HuH-7.5 (cell line): ENCODE measurements at places on chromosomes 12 and 14.
A peak's percentile ranks its signal among the peaks of the same experiment; 100 is the strongest.

DNA sequence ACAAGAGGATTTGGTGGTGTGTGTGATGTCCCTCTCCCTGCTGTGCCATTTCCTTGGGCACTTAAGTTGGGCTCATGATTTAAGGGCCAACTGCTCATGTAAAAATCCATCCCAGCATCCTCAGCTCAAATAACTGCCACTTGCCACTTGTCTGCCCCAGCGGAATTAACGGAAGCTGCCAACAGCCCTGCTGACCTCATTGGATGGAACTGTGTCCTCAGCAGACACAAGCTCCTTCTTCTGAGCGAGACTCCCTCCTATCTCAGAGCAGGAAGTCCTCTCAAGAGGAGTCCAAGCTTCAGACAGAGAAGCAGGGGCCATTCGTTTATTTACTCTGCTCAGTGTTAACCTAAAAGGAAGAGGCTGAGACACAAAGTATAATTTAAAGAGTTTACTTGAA is 29.6 kb upstream of the PRMT8 start:
- no peak for DNase-seq

GRCh38 chr12:107379852-107380567 is 286.7 kb upstream of the CRY1 start:
- no peak for DNase-seq

DNA sequence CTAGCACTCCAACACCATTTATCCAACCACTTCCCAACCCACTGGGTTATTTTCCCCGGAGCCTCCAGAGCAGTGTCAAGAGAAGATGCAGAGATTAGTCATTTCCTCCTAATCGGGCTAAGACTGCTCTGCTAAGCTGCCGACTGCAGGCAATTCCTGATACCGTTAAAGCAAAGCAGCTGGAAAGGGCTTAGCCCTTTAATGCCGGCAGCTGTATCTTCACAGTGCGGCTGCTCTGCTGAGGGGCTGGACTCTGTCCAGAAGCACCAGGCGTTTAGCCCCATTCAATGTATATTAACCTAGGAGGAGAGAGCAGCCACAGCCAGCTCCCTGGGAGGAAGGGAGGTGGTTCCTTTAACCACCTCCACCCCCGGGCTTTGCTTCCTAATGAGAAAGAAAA is 11.1 kb downstream of the AQP6 start:
- no peak for DNase-seq

- no peak for DNase-seq
Measured at GRCh38 chr12:17108877-17109541, 503.0 kb upstream of the LMO3 start.

GRCh38 chr14:101109981-101110728 is 206.6 kb upstream of the RTL1 start:
- no peak for DNase-seq

DNA sequence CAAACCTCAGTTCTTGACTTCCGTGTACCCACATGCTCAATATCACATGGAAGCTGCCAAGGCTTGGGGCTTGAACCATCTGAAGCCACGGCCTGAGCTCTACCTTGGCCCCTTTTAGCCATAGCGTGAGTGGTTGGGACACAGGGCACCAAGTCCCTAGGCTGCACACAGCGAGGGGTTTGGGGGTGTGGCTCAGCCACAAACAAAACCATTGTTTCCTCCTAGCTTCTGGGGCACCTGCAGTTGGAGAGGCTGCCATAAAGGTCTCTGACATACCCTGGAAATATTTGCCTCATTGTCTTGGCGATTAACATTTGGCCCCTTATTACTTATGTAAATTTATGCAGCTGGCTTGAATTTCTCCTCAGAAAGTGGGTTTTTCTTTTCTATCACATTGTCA is 628.6 kb downstream of the NRXN3 start:
- DNase-seq, result no peak

GRCh38 chr14:58216544-58216943 is 16.6 kb downstream of the ACTR10 start:
- no peak for DNase-seq

DNA sequence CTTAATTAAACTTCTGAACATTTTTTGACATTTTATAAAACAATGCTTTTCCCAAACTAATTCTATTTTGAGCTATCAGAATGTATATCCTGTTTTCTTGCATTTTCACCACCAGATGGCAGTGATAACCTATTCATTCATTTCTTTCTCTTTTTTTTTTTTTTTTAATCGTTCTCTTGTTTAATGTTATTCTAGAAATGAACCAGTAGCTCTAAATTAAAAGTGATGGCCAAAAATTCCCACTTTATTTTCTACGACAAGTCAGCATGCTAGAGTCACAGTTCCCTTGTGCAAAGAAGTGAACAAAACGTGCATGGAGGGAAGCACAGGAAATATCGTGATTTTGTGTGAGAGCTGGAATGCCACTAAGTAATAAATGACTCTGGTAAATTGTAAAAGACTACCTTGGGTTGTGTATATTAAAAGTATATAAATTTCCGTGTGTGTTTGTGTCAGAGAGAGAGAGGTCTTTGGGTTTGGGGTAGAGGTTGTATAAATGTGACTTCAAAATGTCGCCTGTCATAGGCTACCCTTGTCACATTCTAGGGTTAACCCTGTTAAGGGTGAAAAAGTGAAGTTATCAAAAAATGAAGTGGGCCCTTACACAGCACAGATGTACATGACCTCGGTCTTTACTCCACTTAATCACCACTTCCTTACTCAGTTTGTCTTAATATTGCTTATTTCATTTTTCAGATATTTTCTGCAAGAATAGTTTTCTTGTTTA is 40.4 kb upstream of the LDHB start:
- DNase-seq, result no peak

DNA sequence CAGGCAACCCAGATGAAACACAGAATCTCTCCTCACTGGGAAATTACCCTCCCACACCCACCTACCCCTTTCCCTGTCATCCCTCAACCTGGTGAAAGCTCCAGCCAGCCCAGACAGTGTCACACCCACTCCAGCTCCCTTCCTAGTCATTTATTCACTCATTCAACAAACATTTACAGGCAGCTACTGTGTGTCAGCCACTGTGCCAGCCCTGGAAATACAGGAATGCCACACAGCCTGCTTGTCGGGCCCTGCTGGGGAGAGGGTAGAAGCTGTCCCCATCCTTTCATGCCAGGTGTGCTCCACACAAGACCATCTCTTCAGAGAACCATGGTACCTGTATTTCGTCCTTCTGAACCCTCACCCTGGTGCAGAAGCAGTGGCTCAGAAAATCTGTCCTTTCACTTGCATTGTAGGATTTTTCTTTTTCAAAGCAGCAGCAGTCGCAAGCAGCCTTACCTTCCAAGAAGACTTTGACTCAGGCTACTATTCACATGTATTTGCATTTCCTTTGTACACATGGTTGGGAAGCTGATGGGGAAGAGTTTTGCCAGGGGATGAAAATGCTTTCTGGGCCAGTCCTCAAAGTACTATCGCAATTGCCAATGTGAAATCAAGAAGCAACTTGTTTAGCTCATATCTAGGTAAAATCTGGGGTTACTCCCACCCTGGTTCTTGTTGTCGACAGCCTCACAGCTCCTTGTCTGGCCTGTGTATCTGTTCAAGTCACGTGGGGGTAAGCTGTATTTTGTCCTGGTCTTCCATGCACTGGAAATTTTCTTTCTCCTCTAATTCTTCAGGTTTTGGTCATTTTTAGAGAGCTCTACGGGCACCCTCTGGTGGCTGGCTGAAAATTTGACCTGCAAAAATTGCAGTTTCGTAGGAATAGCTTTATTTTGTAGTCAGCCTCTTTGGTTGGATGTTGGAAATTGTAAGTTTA is 147.4 kb upstream of the EGLN3 start:
- DNase-seq, result peak; percentile 10

GRCh38 chr12:26341491-26341890 is 146.1 kb downstream of the SSPN start:
- DNase-seq, result no peak

DNA sequence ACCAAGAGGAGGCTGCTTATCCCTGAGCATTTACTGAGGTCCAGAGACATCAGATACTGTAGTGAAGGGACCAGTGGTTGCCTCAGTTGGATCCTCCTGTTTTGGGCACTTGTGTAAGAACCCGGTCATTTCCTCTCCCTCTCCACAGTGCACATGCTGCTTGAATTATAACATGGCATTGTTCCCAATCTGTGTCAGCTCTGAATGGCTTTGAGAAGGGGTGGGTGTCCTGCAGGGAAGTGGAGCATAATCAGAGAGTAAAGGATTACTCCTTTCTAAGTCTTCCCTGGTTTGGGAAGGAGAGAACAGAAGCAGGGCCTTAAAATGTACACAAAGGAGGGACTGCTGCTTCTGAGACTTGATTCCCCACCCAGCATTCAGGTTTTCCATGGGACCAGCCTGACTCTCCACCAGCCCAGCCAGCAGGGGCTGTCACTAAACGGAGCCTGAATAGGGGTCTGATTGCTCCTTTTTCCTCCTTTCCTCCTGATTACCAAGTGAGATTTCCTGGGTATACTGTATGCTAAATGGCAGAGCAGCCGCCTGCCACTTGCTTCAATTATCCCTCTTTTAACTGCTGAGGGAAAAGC is 78.4 kb downstream of the NRXN3 start:
- no peak for DNase-seq

DNA sequence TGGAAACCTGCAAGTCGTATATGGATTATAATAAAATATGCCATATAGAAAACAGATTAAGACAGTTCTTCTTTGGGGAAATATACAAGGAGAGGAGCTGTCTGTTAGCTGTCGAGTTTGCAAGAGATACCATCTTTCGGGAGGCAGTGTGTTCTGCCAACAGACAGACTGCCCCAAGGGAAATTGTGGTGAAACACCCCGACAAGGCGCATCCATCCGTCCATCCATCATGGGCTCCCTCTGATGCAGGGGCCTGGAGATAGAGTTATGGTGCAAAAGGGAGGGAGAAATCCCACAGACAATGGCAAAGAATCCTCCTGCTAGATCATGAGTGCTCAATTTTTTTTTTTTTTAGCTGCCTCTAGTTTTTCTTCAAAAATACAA is 156.3 kb downstream of the DPF3 start:
- DNase-seq, result no peak

GRCh38 chr12:46574847-46575246 is 202.3 kb upstream of the SLC38A2 start:
- DNase-seq, result no peak

DNA sequence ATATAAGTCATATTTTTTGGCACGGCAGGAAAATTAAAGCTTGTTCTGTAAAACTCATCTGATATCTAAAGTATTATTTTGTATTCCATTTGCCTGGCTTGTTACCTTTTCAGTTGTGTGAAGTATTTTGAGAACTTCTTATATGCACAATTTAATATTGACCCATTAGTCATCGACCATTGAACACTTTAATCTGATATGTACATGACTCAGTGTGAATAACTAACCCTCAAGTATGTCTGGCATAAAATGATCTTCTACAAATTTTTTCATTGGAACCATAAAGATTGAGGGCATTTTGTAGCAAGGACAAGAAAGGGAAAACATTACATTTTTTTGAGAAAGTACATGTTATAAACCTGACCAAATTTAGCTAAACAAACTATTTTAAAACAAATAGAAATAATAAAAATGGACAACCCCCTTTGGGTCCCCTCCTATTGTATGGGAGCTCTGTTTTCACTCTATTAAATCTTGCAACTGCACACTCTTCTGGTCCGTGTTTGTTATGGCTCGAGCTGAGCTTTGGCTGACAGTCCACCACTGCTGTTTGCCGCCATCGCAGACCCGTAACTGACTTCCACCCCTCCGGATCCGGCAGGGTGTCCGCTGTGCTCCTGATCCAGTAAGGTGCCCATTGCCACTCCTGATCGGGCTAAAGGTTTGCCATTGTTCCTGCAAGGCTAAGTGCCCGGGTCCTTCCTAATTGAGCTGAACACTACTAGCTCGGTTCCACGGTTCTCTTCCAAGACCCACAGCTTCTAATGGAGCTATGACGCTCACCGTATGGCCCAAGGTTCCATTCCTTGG is 118.8 kb downstream of the SLC6A15 start:
- DNase-seq, result no peak

DNA sequence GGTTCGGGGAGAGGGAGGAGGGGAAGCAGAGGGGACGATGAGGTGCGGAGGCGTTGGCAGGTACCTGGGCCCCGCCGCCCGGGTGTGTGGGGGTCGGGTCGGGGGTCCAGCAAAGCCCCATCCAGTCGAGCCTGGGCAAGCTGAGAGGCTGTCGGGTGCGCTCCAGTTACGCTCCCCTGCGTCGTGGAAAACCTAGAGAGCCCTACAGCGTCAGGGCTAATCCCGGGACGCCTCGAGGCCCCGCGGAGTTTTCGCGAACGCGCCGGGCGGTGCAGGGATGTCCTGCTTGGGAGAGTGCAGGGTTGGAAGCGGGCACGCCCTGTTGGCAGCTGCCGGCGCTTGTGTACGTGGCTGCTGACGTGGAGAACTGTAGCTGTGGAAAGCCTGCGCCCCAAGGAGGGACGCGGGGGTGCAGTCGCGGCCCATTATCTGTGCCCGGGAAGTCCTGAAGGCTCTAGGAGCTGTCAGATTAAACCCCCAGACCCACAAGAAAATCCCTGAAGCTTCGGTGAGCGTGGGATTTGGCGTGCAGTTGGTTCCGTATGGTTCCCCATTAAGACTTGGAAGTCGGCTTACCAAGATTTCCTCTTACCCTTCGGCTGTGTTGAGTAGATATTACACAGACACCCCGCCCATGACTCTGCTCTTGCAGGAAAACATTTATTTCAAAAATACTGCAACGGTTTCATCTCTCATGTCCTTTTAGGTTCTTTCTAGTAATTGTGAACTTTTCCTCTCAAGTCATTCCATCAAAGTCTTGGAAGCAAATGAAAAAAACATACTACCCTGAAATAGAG is 11.3 kb upstream of the SLC38A2 start:
- DNase-seq, result no peak

GRCh38 chr12:124303579-124304313 is 8.9 kb downstream of the RFLNA start:
- DNase-seq, result no peak

DNA sequence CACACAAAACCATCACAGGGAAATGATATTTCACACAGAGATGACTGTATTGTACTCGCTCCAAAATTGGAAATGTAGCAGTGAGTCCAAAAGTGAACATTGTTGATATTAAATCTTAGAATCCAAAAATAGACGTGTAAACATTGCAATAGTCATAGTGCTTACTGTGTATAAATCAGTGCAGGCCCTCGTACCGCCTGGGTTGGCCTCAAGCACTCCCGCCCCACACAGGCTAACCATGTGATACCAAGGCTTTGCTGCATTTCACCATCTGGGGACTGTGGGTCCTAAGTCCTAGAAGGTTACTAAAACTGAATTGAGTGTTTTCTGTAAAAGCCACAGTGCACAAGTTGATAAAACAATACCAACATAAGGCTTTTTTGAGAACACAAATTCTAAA is 107.3 kb downstream of the PPP2R5E start:
- no peak for DNase-seq

DNA sequence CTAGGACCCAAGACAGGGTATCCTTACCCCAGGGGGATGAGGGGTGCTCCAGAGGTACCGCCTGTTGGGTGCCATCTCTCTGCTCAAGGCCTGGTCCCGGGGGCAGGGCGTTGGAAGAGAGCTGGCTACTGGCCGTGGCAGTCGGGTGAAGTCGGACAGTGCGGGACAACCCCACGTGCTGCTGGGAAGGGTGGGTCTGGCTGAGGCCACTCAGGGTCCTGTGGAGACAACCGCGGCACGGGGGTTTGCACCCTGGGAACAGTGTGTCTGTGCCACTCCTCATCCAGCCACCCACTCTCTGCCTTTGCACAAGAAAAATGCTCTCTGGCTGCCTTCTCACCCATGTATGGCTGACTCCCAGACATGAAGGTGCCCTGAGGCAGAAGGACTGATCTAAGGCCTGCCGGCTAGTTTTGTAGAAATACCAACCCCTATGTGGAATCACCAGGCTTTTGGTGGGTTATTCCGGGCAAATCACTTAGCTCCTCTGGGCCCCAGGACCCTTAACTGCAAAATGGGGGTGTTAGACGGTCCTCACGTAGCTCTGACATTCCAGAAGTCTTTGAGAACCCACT is 56.5 kb downstream of the LTBP2 start:
- DNase-seq, result no peak
